ENCODE measurements at places on chromosomes 5 and 9. TPM values are rescaled to one million over a fixed set of nuclear protein-coding genes. Genes with fewer than 3 reads are reported as not detected.

GRCh38 chr9:13778631-13779030 lies 499.1 kb upstream of the MPDZ start:
- DNase-seq: no peak

DNA sequence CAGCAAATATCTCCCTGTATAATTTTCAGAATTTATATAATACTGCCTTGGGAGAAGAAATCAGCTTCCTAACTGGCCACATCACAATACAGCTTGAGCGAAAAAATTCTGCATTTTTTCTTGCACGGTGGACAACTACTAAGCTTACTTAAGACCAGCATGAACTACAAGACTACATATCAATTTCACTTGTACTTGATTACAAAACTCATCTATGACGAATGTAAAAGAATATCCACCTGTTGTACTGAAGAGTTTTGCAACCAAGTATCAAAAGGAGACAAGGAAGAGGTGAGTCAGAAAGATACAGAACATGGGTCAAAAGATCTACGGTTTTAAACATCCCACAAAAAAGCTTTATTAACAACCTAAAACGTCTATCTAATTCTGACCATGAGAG lies 279.4 kb downstream of the BNC2 start:
- DNase-seq: no peak

GRCh38 chr5:156920861-156921431 lies 42.1 kb downstream of the TIMD4 start:
- no peak for DNase-seq

GRCh38 chr9:91198405-91198804 lies 163.3 kb downstream of the AUH start:
- no peak for DNase-seq

DNA sequence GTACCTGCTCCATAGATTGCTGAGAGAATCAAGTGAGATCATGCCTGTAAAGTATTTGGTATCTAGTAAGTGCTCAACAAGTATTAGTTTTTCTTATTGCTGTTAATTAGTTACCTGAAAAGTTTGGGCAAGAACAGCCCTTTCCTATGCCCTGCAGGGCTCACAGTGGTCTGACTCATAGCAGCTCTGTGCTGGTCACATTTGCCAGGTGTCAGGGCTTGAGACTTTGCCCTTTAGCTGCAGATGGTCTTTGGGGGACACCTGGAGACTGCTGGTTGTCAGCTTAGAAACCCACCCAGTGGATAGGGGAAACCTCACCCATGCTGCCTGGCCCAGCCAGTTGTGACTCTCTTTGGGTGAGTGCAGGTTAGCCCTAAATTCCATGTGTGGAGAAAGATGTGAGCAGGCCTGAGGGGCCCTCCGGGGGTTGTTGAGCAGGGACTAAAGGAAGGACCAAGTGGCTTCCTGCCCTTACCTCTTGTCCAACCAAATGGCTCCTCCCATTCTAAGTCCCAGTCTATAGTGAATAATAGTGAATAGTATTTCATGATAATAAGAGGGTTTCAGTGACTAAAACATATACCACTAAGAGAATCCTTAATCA lies 9.0 kb downstream of the COL27A1 start:
- no peak for DNase-seq

GRCh38 chr5:73565969-73566547 lies 515 bp downstream of the UTP15 start:
- no peak for DNase-seq

The SAXO1 gene
- not detected for total RNA-seq

The GPX8 gene
- total RNA-seq: 70.8 TPM

The C9orf153 gene
- not detected for total RNA-seq

Data from glomerular endothelial cell (primary cell).